ENCODE measurements at places on chromosomes 2 and 18. TPM values are rescaled to one million over a fixed set of nuclear protein-coding genes. Genes with fewer than 3 reads are reported as not detected.

GRCh38 chr2:227477291-227477690 lies 5.3 kb downstream of the AGFG1 start:
- peaks cover 21% of the 10 kb centered on the region for H3K4me1 ChIP-seq
- H3K36me3 ChIP-seq: no peaks in the 10 kb centered on the region
- DNase-seq: no peak
- H3K4me3 ChIP-seq: no peak overlapping the region
- H3K27ac ChIP-seq: no peak overlapping the region

Gene FNDC4
- 0.21 TPM for total RNA-seq

- peaks cover 28% of the 10 kb centered on the region for H3K4me1 ChIP-seq
- H3K27ac ChIP-seq: peak overlapping the region; percentile 95
- peak; percentile 98 for DNase-seq
- peak overlapping the region; percentile 96 for H3K4me3 ChIP-seq
Measured at GRCh38 chr2:64932371-64933216, 56.6 kb upstream of the SLC1A4 start.

Gene SFT2D3
- 6.2 TPM for total RNA-seq

- DNase-seq: no peak
- H3K36me3 ChIP-seq: no peaks in the 10 kb centered on the region
- H3K27ac ChIP-seq: no peak overlapping the region
- no peak overlapping the region for H3K4me3 ChIP-seq
- peaks cover 15% of the 10 kb centered on the region for H3K27me3 ChIP-seq
- H3K4me1 ChIP-seq: no peaks in the 10 kb centered on the region
Measured at GRCh38 chr18:12257996-12258718, 4.0 kb downstream of the CIDEA start.

DNA sequence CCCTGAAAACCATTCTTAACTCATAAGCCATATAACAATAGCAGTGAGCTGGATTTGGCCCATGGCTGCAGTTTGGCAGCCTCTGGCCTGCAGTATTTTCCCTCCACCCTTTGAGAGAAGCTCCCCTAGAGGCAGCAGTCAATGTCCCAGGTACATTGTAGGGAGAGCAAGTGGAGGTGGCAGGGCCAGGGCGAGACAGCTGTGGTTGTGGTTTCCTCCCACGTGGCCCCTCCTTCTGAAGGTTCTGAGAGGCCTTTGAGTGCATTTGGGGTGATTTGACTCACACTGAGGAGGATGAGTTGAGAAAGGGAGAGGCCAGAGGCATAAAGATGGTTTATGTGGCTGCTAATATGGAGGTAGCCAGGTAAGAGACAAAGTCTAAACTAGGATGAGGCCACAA lies 45.5 kb upstream of the LDAH start:
- peak; percentile 27 for DNase-seq
- H3K27ac ChIP-seq: no peak overlapping the region
- H3K36me3 ChIP-seq: no peaks in the 10 kb centered on the region
- no peaks in the 10 kb centered on the region for H3K4me1 ChIP-seq

Gene COL6A3
- 0.43 TPM for total RNA-seq

Gene TPRKB
- 23.6 TPM for total RNA-seq

DNA sequence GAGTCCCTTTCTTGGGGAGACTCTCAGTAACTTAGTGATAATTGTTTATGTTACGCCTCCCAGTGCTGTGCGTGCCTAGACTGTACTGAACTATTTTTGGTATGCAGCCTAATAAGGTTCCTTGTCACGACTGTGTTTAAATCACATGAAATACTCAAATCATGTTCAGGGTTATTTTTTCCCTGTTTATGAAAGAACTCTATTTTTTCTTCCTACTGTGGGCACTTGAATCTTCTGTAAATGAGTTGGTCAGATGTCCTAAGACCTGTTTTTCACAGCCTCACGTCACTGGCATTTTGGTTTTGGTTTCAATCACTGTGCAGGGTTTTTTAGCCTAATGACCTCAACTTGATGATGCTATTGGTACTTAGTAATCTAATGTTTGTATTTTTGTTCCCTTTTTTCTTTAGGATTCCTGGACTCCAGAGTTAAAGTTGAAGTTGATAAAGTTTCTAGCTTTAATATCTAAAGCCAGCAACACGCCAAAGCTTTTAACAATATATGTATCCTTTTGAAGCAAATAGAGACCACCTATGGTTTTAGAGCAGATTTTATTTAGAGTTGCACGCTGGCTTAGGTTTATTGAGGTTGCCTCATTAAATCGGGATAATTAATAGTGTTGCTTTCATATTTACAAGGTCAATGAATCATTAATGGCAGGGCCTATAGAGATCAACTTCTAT lies 24.0 kb downstream of the ARMC9 start:
- H3K4me3 ChIP-seq: no peak overlapping the region
- H3K4me1 ChIP-seq: peaks cover 4% of the 10 kb centered on the region
- H3K27ac ChIP-seq: peak overlapping the region; percentile 60
- no peaks in the 10 kb centered on the region for H3K36me3 ChIP-seq
- DNase-seq: peak; percentile 72
- no peaks in the 10 kb centered on the region for H3K27me3 ChIP-seq

DNA sequence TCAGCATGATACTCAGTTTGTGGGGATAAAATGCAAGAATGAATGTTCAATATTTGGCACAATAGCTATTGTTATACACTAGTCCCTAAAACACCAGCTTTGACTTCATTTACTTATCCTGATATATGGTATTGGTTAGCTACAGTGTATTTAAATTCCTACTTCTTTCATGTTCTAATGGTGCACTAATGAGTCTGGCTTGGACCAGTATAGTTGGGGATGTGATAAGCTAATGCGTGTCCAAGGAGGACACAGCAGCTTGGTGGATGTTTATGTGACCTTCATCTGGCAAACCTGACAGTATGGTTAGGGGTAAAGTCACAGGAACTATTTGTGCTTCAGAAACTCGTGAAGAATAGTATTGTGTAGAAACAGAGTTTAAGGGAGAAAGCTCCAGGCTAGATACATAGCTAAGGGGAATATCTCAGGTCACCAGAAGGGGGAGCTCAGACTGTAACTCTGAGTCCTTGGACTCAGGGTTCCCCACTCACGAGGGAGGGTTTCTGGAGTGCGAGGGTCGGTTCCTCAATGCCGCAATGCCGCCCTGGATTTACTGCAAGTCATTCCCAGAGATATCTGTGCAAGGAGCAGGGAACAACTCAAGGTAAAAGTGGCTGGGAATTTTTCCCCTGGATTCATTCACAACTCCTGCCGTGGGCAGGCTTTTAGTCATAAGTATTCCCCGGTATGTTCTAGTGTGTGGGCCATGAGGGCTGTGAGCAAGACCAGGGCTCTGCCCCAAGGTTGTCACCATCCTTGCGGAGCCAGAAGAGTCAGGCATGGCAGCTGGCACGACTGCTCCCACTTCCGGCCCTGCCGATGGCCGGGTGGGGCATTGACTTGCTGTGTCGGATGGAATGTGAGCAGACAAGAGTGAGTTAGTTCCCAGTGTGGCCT lies 14.5 kb downstream of the IL1R2 start:
- no peak overlapping the region for H3K4me3 ChIP-seq
- no peaks in the 10 kb centered on the region for H3K36me3 ChIP-seq

- H3K36me3 ChIP-seq: no peaks in the 10 kb centered on the region
- H3K4me3 ChIP-seq: no peak overlapping the region
- no peaks in the 10 kb centered on the region for H3K4me1 ChIP-seq
- H3K27ac ChIP-seq: no peak overlapping the region
Measured at GRCh38 chr2:143550500-143550899, 421.3 kb downstream of the ARHGAP15 start.

DNA sequence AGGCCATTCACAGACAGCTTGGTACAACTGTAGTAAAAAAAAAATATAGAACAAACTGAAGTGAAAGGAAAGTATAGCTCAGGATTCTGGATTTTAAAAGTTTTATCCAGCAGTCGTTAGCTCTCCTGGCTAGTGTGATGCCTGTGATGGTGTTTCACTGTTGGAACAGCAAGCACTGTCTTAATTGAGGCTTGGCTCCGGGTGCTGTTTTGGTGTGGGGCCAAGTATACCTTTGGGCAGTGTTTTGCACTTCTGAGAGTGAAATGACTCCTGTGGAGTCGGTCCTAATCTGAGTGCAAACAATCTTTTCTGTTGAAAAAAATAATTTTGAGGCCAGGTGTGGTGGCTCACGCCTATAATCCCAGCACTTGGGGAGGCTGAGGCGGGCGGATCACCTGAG lies 28.7 kb upstream of the RAB1A start:
- H3K36me3 ChIP-seq: no peaks in the 10 kb centered on the region
- no peaks in the 10 kb centered on the region for H3K27me3 ChIP-seq
- H3K27ac ChIP-seq: no peak overlapping the region
- H3K4me1 ChIP-seq: 0 out of 2 replicates have a peak, but pooled peaks cover 3% of the 10 kb centered on the region
- H3K4me3 ChIP-seq: no peak overlapping the region

Gene CROCC2
- not detected for total RNA-seq

Gene COL5A2
- total RNA-seq: 0.64 TPM

DNA sequence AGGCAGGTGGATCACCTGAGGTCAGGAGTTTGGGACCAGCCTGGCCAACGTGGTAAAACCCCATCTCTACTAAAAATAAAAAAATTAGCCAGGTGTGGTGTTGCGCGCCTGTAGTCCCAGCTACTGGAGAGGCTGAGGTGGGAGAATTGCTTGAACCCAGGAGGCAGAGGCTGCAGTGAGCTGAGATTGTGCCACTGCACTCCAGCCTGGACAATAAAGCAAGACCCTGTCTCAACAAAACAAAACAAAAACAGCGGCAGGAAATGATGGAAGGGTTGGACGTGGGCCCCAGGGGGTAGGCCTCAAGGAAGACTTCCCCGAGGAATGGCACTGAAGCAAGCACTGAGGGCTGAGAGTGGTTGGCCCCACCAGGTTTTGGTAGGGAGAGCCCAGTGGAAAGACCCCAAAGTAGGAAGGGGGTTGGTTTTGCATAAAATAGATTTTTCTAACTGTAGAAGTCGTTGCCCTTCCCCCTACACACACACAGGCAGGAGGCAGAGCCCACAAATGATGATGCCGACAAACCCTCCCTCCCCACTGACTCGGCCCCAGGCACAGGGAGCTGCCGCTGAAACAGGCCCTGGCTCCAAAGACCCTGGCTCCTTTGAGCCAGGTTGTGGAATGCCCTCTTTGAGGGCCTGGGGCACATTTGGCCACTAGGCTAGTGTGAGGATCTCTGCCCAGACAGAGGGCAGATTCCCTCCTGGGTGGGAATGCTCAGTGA lies 104.8 kb downstream of the CABLES1 start:
- no peaks in the 10 kb centered on the region for H3K27me3 ChIP-seq
- no peak overlapping the region for H3K4me3 ChIP-seq
- DNase-seq: no peak
- peaks cover 50% of the 10 kb centered on the region for H3K4me1 ChIP-seq

DNA sequence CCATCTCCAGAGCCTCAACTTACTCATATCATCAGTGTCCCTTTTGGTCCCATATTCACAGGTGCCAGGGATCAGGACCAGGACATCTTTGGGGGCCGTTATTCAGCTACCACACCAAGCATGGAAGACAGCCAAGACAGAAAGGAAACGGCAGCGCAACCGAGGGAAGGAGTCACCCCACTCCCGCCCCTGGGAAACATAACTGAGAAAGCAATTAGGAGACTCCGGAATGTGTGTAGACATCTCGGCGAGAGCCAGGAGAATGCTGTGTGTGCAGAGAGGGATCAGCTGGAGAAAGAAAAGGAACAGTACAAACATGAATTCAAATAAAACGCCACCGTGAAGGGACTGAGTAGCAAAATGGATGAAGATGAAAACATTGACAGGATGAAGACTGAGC lies 13.4 kb upstream of the BOK start:
- no peak for DNase-seq
- no peak overlapping the region for H3K27ac ChIP-seq
- no peak overlapping the region for H3K4me3 ChIP-seq
- no peaks in the 10 kb centered on the region for H3K4me1 ChIP-seq

DNA sequence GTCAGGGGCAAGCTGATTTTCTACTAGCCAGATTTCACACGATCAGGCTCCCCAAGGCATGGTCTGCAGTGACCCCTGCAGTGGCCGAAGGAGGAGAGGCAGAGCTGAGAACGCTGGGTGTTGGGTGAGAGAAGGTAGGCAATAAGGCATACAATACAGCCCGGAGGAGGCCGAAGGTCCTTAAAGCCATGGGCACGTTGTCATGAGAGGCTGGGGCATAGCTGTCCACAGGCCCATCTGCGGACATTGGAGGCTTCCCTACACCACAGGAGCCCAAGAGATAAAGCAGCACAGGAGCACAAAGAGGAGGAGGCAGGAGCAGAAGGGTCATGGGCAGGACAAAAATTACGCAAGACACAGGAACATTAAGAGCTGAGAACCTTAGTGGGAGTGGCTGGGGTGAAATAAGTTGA lies 16.7 kb upstream of the BZW1 start:
- no peak overlapping the region for H3K27ac ChIP-seq
- no peaks in the 10 kb centered on the region for H3K36me3 ChIP-seq
- no peak overlapping the region for H3K4me3 ChIP-seq
- H3K4me1 ChIP-seq: no peaks in the 10 kb centered on the region
- no peak for DNase-seq

DNA sequence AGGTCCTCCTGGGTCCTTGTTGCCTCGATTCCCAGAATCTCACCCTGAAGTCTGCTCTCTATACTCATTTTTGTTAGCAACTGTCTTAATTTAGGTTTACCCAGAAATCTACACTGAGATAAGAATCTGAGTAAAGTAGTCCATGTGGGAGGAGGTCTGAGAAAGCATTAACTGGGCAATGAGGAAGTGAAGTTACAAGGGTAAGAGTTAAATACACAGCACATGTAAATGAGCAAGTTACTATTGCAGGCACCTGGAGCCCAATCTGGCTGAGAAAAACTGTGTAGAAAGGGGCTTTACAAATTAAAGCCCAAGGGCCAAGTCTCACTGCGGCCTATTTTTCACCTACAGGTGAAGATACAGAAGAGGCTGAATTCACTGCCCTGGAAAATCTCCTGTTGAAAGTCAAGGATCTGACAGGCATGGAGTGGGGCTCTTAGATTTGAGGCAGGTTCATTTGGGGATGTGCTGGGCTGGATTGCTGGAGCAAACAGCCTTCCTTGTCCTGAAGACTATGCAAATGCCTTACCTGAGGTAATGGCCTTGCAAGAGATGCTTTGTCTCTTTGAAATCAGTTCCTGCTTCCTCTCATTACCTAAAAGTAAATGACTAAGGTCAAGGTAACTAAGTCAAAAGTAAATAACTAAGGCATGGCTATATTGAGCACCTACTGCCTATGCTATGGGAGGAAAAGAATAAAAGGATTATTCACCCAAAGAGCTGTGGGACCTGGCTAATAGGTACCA lies 84.4 kb upstream of the DYNAP start:
- H3K27ac ChIP-seq: no peak overlapping the region
- no peak overlapping the region for H3K4me3 ChIP-seq
- H3K27me3 ChIP-seq: no peaks in the 10 kb centered on the region
- DNase-seq: no peak
- H3K4me1 ChIP-seq: no peaks in the 10 kb centered on the region

Gene EPB41L3
- total RNA-seq: 0.21 TPM

Gene PLGLB2
- total RNA-seq: not detected

Gene MC4R
- total RNA-seq: not detected
